Thoracic aorta (tissue), 2 donors: ENCODE measurements at places on chromosomes 7 and 10. TPM values are rescaled to one million over a fixed set of nuclear protein-coding genes. Genes with fewer than 3 reads are reported as not detected.
A peak's percentile ranks its signal among the peaks of the same experiment; 100 is the strongest.

The SRRM3 gene
- 1.6 TPM for total RNA-seq

DNA sequence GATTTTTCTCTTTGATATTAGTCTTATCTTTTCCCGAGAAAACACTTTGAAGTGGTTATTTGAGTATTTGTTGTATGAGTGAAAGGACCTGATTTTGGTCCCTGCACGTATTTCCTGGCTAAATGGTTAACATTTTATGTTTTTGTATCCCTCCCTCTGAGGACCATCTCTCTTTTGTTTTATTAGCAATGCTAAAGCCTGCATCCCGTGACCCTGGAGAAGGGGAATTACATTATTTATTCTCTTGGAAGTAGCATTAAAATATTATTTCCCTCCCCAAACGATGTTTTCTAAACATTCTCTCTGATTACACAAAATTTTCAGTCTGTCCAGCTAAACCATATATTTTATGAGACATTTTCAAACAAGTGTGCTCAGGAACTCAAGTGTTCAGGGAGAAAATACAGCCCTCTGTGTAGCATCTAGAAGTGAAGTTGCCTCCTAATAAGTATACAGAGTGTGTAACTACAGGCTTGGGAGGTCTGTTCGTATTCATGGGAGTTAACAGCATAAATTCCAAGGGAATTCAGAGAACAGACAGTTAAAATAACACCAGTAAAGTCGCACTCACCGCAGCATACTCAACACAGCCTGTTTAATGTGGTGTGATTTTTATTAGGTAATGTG is 163.8 kb upstream of the NPVF start:
- H3K27ac ChIP-seq: peak overlapping the region; percentile 66
- H3K27me3 ChIP-seq: no peaks in the 10 kb centered on the region
- no peak for DNase-seq
- H3K4me1 ChIP-seq: peaks cover 11% of the 10 kb centered on the region

DNA sequence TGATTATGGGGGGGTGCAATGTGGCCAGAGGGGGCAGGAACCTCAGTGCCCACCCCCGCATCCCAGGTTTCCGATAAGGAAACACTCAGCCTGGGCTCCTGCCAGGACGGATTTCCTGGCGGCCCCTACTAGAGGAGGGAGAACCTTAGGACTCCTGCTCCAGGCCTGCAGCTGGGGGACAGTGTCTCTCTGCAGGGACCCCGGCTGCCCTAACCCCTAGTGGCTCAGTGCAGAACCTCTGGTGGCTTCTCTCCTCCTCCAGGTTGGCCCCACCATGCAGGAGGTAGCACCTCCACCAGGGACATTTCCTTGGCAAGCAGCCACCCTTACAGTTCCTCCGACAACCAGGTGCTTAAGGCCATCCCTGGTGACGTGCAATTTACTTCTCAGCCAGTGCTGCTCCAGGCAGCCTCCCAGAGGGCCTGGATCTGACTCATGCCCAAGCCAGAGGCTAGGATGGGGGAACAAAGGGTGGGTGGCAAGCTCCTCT is 31.9 kb downstream of the SH2B2 start:
- H3K27me3 ChIP-seq: no peaks in the 10 kb centered on the region
- no peak overlapping the region for H3K27ac ChIP-seq
- no peak for DNase-seq
- H3K36me3 ChIP-seq: no peaks in the 10 kb centered on the region

The CFAP70 gene
- total RNA-seq: 3.4 TPM

DNA sequence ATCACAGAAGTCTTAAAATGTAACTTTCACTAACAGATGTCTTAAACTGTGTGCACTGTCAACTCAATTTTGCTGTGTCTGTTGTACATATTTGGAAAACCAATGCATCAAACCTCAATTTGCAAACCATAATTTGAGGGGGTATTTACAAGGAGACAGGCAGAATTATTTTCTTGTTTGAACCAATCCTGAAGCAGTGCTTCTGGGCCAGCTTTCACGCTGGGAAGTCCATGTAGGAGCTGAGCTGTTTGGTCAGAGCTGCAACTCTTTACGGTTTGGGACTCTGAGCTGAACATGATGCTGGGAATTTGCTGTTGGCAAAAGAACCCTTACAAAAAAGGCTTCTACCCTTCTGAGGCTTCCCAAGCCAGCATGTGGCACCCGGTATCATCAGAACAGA is 43.2 kb upstream of the EPC1 start:
- H3K4me1 ChIP-seq: no peaks in the 10 kb centered on the region
- H3K27ac ChIP-seq: no peak overlapping the region
